Stimulated activated CD4-positive, alpha-beta T cell treated with anti-CD3 and anti-CD28 coated beads, Interleukin-1b, Interleukin-23, amount 100 ng/mL, for 4 hours (primary cell): ENCODE measurements at places on chromosomes 2 and 18.

GRCh38 chr18:10515456-10515855, 10.4 kb upstream of the NAPG start:
- no peak for DNase-seq

- no peak for DNase-seq
Measured at GRCh38 chr18:693466-694187, 18.8 kb downstream of the ENOSF1 start.

DNA sequence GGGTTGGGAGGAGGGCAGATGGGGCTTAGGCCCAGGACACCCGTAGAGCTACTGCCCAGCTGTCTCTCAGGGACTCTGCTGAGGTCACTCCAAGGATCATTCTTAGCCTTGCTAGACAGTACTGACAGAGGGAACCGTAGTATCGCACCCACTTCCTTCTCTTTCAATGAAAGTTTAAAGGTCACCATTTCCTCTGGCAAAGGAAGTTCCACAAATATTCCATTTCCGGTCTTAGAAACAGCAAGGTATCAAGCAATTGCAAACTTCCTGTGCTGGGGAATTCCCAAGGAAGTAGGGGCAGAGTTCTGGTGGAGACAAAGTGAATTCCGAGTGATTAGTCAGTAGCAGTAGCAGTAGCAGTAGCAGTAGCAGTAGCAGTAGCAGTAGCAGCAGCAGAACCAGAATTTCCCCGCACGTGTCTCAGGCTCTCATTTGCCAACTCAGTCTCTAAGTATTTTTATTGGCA, 24.7 kb downstream of the IL1B start:
- DNase-seq = no peak

DNA sequence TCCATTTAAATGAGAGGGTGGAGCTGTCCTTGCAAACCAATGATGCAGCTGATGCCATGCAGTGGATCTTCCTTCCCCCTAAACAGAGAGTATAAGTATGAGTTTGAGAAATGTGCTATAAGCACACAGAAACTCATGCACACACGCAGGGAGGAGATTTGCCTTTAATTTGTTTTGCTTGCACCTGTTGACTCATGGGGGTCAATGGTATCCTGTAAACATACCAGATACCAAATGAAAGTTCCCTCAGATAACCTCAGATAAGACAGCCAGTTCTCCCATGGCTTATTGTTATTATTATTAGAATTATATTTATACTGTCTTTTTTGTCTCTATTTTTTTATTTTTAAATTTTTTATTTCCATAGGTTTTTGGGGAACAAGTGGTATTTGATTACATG, 29.5 kb upstream of the GPR39 start:
- DNase-seq = no peak

DNA sequence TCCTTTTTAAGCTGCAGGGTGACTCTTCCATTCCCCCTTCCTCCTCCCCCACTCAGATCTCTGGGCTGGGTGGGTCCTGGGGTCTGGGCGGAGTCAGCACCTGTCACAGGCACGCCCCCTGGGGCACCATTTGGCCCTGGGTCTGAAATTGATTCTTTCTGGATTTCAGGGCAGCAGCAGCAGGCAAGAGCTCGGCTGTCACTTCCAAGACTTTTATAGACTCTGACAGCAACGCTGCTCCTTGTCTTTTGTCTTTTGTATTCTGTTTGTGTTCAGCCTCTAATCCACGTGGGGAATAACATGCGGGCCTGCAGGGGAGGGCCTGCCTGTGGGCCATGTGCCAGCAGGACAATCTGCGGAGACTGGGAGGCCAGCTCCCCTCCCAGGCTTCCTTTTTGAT, 3.9 kb downstream of the BOD1L2 start:
- no peak for DNase-seq

DNA sequence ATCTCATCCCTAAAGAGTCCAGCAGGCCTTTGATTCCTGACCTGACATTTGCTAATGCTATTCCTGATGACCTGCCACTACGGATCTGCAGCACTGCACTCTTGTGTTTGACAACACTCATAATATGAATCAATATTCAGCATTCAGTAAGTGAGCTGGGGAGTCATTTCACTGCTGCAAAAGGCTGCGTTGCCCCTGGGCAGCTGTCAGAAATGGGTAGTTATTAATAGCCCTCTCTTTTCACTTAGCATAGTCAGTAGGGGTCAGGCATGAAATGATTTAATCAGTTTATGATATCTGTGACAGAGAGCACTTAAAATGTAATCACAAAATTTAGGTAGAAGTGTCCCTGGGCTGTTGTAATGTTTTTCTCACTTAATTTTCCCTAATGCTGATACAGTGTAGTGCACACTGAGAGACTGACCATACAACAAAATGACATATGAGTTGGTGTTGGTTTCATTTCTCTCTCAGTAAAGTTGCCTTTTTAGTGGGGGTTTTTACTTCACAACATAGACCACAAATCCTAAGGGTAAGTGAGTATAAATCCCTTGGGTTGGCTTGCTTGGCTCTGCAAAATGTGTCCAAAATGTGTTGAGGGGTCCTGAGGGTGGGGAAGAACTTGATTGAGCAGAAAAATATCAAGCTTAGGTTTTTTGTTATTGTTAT, 184.8 kb downstream of the CAMKMT start:
- DNase-seq = no peak

DNA sequence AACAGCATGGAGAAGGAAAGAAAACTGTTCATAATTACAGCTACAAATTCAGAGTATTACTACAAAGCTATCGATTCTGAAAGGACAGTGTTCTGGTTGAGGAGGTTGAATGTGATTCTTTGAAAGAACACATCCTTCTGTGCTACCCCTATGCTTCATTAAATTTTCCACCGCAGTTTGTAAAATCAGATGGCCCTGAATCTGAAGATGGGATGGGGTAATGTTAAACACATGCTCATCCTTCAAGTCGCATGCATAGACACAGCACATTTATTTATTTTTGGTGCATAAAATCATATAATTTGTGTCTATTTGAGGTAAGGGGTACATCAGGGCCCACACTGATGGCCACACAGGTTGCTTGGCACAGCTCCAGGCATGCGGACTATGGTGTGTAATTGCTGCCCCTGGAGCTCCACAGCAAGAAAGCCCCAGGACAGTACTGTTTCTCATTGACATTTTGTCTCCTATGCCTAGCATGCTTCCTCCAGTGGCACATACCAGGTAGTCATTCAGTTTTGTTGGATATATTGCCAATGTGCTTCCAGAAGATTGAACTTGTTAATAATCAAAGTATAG, 238.8 kb upstream of the TANK start:
- DNase-seq = no peak

DNA sequence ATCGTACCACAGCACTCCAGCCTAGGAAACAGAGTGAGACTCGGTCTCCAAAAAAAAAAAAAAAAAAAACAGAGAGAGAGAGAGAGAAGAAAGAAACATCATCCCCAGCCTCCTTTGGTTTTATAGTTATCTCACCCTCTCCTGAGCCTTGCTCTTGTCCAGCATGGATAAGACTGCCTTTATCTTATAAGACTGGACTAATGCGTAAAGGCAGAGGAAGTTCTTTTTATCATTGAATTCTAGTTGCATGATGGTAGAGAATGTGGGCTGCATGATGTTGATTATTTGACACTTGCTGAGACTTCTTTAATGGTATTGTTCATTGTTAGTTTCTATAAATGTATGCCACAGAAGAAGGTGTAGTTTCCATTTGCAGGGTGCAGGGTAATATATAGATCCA, 124.4 kb downstream of the ZBTB7C start:
- no peak for DNase-seq

- no peak for DNase-seq
Measured at GRCh38 chr18:62327977-62328376, 2.9 kb downstream of the TNFRSF11A start.

DNA sequence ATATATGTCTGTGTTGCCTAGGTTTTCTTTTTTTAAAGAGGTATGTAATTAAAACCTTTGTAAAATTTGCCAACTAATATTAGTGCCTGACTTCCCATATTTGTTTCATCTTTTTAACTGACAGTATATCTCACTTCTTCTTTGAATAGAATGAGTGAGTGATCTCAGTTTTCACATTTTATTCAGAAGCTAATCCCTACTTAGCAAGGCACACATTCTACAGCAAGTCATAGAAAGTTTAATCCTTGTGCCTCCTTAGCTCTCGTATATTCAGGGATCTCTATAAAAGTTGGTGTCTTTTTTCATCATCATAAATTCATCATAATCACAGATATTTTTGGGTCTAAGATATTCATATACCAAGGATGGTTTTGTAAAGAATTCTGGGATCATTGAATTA, 66.6 kb downstream of the RIF1 start:
- no peak for DNase-seq

DNA sequence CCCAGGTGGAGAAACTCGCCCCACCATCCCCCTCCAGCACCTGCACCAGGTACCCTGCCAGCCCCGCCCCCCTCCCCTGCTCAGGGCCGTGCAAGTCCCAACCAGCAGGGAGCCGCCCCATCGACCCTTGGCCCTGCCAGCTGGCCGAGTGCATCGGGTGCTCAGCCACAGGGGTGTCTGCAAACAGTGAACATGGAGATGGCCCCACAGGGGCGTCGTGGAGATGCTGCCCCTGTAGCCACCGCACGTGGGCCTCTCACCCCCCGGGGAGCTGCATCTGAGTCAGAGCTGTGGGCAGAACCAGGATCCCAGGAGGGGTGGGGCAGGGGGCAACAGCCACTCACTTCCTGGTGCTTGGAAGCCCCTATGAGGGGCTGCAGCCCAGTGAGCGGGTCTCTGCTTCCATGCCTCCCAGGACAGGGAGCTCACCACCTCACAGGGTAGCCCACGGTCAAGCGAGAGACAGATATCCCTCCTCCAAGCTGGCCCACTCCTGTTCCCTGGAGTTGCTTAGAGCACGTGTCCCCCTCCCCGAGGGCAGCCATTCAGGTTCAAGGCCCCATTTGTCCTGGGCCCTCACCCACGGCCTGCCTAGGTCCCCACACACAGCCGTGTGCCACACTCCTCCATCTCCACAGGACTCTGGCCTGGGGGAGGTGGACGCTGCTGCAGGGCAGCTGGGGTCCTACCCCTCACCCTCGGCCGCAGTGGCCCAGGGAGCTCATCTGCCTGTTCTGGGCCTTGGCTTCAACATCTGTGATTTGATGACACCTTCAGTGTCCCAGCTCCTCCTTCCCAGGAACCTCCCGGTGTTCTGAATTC, 1.1 kb upstream of the MAB21L4 start:
- DNase-seq = no peak

- DNase-seq = no peak
Measured at GRCh38 chr2:220043990-220044335, 416.5 kb downstream of the SLC4A3 start.

DNA sequence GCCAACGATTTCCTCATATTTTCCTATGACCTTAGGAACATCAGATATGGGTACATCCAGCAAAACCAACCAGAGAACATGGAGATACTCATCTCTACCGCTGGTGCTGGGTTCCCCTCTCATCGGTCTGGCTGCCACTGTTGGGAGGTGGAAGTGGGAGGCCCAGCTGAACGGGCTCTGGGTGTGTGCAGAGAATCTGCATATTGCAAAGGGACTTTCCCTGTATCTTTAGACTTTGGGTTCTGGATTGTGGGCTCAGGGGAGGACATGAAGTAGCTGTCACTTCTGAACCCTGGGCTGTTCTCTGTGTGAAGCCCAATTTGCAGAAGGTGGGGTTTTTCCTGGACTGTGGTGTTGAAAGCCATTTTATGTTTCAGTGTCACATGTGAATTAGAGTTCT, 30.0 kb downstream of the RAPGEF4 start:
- DNase-seq = no peak

- DNase-seq = no peak
Measured at GRCh38 chr2:195495966-195496365, 161.1 kb upstream of the SLC39A10 start.

DNA sequence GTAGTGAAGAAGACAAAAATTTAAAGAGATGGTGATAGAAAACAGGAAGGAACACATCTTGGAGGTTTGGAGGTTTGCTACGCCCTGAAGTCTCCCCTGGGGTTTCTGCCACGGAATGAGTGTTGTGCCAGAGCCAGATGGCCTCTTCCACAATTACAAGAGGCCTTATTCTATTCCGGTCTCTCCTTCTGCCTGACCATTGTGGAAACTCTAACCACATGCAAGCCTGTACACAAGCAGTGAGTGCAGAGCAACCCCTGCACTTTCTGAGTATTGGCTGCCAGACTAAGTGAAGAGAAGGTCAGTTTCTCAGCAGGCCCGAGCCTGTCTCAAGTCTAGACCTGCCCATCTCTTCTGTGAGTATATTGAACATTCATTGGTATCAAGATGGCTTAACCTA, 22.7 kb upstream of the MYO1B start:
- DNase-seq = no peak

DNA sequence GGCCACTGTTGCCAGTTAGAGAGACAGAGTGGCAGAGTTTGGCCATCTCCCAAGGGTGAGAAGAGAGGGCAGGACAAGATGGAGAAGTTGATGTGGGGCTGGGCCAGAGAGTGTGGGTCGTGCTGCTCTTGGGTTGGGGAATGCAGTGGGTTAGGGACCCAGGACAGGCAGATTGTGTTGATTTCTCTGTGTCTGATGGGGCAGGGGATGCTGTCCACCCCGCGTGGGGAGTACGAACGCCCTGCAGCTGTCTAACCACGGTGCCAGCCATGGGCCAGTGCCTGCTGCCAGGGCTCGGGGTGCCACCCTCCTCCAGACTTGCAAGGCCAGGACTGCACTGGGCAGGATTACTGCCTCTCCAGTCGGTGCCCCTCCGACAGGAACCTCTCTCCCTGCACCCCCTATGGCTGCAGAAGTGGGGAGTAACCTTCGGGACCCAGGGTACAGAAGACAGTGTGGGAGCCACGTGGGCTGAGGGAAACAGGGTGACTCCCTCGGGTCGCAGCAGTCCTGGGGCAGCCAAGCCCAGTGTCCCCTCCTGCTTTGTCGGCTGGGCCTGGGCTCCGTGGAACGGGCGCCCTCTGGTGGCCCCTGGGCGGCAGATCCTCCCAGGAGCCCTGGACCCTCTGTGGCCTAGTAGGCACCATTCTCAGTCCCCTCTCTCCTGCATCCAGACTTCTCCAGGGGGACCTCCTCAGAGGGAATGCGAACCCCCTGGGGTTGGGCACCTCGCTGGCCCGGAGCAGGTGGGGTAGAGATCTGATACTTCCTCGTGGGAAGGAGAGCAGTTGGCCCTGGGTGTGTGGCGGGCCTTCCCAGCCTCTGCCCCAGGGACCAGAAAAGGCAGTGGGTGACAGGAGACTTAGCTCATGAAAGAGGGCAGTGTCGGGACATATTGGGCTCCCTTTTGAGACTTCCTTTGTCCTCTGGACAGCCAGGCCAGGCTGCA, 2.7 kb downstream of the GPC1 start:
- peak; percentile 65 for DNase-seq

GRCh38 chr2:239146011-239146641, 254.7 kb downstream of the HDAC4 start:
- DNase-seq = no peak

GRCh38 chr18:21656402-21656801, 44.3 kb downstream of the SNRPD1 start:
- DNase-seq = no peak

GRCh38 chr2:95053543-95053942, 28.0 kb downstream of the MAL start:
- no peak for DNase-seq

GRCh38 chr2:227503433-227504406, 31.8 kb downstream of the AGFG1 start:
- no peak for DNase-seq

- DNase-seq = no peak
Measured at GRCh38 chr18:73479477-73479876, 611.7 kb upstream of the NETO1 start.

- DNase-seq = no peak
Measured at GRCh38 chr2:14306268-14306861, 326.2 kb upstream of the LRATD1 start.
